ENCODE measurements at places on chromosomes 13 and 19.

DNA sequence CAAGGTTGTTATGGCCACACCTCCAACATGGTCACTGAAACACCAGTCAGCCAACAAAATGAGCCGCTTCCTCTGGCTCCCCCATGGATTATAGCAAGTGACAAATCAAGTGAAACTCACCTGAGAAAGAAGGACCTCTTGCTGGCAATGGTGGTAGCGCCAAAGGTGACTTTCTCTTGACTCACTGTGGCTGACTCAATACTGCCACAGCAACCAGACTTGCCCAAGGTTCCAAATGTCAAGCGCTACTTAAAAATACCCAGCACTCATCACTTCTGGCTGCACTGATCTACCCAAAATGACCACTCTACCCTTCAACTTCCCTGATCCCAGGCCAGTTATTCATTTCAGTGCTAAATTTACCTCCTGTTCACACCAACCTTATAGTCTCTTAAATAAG lies 495.5 kb downstream of the FOXO1 start:
- DNase-seq = no peak

DNA sequence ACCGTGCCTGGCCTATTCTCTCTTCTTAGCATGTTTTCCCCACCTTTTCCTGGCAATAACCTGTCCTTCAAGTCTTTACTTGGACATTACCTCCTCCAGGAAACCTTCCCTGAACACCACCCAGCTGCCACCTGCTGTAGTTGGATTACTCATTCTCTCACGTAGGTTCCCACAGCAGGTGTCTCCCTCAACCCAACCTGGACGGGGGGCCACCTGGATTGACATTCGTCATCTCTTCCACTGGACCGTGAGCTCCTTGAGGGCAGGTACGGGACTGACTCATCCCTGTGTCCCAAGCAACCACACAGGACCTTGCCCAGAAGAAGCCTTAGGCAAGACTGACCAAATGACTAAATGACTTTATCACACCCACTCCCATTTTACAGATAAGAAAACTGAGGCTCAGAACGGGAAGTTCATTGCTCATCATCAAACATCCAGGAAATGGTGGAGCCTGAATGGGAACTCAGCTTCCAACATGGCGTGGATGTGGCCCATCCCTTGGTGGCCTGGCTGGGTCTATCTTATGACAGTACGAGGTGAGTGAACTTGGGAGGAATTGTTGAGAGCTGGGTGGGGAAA lies 3.5 kb upstream of the KLK6 start:
- no peak for DNase-seq

GRCh38 chr19:3701200-3701599 lies 932 bp upstream of the PIP5K1C start:
- DNase-seq = no peak

DNA sequence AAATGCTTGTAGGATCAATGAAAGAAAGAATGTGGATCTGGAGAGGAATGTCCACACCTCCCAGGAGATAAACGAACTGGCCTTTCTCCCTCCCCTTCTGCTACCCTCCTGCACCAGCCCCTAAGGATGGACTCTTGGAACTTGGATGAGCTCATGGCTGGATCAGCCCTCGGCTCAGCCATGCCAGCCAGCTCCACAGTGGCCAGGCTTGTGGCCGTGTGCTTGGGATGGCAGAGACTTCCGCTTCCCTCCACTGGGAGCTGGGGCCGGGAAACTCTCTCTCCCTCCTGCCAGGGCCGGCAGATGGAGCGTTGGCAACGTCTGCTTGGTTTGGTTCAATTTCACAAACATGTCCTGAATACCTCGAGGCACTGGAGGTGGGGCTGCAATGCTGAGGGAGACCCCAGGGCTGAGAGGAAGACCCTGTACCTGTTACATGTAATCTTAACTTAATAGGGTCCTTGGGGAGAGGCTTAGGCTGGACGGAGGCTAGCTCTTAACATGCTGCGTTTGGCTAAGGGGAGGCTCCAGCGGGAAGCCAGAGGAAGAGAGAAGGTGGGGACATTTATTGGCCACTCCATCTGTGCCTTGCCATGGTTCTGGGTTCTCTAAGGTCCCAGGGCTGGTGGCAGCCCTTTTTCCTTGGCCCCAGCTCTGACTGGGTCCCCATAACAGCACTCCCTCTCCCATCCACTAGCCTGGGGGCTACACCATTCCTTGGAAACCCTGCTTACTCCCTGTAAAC lies 152.5 kb downstream of the IER2 start:
- DNase-seq = no peak

GRCh38 chr13:48429886-48430285 lies 17.0 kb upstream of the LPAR6 start:
- no peak for DNase-seq

- DNase-seq = no peak
Measured at GRCh38 chr13:33509642-33510229, 224.2 kb upstream of the STARD13 start.
